ENCODE measurements at places on chromosomes 7 and 10. TPM values are rescaled to one million over a fixed set of nuclear protein-coding genes. Genes with fewer than 3 reads are reported as not detected.

The CTAGE8 gene
- total RNA-seq, result 0.42 TPM

- DNase-seq, result no peak
These were observed 265.5 kb upstream of the POT1 start for GRCh38 chr7:125195156-125195555.

The PRF1 gene
- total RNA-seq, result 1.6 TPM

The HKDC1 gene
- 1.5 TPM for total RNA-seq

The AMZ1 gene
- 0.66 TPM for total RNA-seq

The NYAP1 gene
- total RNA-seq, result 1.7 TPM

DNA sequence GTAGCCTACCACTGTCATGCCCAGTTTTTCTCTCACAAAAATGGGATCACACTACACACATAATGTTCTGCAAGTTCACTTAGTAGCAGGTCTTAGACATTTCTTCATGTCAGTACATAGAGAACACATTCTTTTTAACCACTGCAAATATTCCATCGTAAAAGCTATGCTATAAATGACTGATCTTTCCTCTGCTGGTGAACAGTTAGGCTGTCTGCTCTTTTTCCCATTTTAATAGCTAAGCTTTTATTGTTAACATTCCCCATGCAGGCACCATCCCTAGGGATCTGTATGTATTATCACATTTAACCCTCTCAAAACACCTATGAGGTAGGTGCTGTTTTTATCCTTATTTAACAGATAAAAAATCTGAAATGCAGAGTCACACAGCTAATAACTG, 46.2 kb upstream of the PDCD4 start:
- DNase-seq, result no peak

The PRKCQ gene
- total RNA-seq, result 4.6 TPM

DNA sequence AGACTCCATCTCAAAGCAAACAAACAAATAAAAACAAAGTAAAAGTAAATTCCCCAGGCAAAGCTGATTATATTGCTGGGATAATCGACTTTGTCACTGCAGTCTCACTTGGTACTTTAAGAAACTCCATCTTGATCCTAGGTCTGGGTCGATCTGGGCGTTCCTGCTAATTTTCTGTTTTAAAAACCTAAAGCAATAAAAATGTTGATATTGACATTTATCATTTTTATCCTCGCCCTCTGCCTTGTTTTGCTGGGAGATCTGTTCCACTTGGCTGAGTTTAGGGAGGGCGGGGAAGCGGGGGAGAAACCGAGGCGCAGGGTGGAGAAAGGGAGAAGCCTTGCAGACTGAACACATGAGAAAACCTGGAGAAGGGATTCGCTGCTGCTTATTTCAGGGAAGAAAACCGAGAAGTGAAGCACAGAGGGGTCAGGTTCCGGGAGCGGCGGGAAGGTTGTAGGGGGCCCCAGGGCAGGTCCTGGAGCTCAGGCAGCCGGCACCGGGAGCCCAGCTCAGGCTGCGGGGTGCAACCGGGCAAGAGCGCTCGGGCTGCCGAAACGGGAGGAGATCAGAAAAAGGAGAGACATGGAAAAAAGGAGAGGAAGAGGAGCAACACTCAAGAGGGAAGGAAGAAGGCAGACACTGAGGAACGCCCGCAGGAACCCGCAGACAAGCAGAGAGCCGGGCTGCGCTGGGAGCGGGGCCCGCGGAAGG, 27.3 kb upstream of the KMT2C start:
- no peak for DNase-seq

The IFIT2 gene
- total RNA-seq, result 2.2 TPM

DNA sequence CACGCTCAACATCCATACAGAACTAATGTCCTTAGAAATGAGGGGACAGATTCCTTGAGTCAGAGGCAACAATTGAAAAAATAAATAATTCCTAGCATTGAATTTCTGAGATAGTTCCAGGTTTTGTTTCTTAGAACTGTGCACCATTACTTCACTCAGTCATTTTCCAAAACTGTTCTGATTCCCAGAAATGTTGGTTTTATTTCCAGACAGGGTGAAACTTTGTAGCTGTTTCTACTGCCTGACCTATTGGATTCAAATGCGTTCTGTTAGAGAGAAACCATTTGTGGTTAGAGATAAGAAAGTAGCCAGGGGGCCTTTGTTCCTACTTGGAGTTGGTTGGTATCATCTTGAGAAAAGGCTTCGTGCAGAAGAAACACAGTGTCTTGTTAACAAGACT, 8.1 kb upstream of the DEPP1 start:
- no peak for DNase-seq
